ENCODE measurements at places on chromosomes 1 and 21.

- DNase-seq, result no peak
These were observed 19.2 kb upstream of the PKP1 start for GRCh38 chr1:201264072-201264471.

DNA sequence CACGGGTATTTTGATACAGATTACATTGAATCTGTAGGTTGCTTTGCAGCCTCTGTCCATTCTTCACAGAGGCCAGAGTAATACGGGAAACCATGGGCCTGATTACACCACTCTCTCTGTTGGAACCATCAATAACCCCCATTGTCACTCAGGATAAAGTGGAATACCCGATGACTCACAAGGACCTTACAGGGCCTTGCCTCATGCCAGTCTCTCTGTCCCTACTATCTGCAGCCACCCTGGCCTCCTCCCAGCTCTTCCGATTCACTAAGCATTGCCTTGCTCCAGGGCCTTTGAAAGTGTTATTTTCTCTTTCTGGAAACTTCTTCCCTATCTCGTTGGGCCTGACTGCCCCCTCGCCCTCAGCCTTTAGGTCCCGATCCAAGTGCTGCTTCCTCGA is 61.7 kb downstream of the HMGB4 start:
- DNase-seq, result no peak

- DNase-seq, result no peak
These were observed 309.9 kb upstream of the PRMT6 start for GRCh38 chr1:106746448-106747085.

DNA sequence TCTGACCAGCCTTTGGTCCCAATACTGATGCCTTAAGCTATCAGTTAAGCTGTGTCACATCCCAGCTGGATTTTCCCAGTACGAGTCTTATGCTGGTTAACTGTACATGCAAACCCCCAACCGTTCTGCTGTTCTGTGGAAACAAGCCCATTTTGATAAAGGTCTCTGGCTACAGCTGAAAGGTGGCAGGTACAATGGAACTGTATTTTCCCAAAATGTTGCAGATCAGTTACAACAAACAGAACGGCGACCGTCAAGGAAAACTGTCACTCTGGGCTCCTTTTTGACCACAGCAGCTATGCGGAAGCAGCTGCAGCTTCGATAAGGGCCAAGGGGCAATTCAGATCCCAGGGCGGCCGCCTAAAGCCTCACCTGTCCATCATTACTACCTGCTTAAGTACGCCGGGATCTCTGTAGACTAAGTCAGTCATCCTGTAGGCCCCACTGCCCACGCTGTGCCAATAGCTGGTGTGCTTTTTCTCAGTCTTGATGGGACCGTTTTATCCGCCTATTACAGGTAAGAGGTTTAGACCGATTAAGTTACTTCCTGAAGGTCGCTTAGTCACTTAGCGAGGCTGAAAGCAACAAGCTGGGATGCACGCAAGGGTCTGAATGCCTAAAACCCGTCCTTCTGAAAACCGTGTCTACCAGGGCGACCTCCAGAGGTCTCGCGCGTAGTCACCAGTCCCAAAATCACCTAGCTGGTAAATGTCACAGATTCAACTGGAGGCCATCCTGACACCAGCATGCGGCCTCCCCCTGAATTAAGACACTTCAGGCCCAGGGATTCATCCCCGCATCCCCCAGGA is 11.1 kb upstream of the RAB42 start:
- DNase-seq, result peak; percentile 21

DNA sequence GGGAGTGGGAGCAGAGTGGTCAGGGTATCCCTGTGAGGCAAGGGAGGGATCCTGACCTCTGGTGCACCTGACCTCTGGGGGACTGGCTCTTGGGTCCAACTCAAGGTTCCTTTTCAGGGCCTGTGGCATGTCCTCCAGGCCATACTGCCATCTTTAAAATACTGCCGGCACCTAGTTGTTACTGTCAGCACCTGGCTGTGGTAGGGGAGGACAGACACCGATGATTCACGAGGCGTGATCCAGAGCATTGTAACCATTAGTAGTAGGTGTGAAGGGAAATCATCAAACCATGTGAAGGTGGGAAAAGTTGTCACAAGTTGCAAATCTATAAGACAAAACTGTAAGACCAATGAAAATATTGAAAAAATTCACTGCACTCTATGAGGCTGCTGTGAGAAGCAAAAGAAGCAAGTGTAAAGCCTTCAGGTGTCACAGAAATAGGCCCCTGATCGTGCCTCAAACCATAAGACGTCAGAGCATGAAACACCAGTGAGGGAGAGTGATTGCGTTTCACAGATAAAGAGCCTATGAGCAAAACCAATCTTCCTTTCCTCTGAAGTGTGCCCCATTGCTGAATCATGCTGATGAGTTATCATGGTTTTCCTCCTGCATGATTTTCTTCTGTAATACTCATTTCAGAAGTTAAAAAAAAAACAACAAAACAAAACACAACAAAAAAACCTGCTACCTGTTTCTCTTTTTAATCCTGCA is 55.3 kb downstream of the CDC7 start:
- peak; percentile 76 for DNase-seq

DNA sequence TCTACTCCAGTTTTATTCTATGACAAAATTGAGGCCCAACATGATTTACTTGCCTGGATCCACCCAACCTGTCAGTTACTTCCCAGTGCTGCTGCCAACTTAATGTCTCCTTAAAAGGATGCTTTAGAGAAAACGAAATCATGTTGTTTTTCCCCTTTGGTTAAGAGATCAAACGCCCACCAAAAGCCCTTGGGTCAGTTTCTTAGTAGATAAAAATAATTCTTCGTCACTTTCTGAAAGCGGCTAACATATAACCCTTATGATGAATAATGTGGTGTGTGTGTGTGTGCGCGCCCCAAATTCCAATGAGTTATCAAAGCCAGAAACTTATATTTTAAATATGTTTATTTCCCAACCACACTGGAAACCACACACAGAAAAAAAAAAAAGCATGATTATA is 52.7 kb upstream of the LGALS8 start:
- no peak for DNase-seq

GRCh38 chr1:35883635-35884101 is 659 bp downstream of the AGO1 start:
- DNase-seq, result no peak

- DNase-seq, result no peak
These were observed 656.1 kb downstream of the KIF26B start for GRCh38 chr1:245810789-245811337.

DNA sequence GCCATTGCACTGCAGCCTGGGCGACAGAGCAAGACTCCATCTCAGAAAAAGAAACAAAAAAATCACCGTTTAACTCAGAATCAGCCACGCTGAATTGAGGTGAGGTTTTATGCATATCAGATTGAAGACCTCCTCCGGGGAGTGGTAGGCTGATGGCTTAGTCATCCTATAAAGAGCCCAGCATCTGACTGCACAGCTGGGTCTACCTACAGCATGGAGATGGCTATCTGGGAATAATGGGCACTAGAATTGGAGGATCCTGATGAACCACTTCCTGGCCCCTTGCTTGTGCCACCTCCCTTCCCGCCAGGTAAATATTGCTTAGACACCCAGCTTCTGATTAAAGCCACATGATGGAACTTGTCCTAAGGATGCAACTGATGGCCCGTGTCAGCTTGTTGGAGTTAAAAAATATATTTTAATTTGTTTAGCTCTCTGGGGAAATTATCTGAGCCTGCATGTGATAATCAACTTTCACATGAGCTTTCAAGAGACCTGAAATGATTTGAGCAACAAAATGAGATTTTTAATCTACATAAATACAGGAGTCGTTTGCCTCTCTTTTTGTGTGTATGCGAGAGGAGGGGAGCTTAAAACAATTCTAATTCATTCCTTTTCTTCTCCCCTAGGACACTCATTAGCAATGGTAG is 157.2 kb downstream of the KIF26B start:
- no peak for DNase-seq

- no peak for DNase-seq
These were observed 955 bp upstream of the UBE2G2 start for GRCh38 chr21:44802396-44803153.

- no peak for DNase-seq
These were observed 148.9 kb upstream of the IGSF21 start for GRCh38 chr1:17958704-17959103.

DNA sequence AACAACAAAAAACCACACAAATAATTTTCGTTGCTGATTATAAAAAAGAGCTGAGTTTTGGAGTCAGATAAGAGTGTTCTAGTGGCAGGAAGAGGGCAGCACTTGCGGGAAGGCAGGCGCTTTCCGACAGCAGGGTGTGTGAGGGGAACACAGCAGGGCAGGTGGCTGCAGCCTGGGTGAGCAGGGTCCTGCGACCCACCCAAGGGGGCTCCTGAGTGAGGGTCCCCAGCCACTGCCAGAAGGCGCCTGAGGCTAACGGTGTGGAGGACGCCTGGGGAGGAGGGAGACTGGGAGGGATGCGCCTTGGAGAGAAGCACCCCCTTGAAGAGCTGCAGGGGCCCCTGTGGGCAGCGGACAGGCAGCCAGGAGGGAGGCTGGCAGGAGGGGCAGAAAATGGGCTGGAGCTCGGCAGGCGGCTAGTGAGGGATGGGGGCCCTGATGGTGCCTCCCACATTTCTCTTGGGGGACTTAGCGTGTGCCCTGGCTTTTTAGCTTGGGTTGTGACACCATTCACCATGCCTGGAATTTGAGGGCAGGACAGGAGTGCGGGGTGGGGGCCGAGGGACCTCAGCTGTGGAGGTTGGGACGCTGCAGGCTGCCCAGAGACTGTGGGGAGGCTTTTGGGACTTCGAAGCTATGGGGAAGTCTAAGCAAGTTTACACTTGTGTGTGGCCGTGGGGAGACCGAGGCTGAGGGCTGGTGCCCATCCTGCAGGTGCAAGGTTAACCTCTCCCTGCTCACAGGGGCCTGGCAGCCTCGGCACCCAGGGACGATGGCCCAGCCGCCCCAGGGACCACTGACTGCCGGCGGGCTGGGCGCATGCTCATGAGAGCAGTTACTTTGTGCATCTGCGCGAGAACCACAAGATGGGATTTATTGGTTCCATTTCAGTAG is 111.4 kb downstream of the SIK1 start:
- no peak for DNase-seq

DNA sequence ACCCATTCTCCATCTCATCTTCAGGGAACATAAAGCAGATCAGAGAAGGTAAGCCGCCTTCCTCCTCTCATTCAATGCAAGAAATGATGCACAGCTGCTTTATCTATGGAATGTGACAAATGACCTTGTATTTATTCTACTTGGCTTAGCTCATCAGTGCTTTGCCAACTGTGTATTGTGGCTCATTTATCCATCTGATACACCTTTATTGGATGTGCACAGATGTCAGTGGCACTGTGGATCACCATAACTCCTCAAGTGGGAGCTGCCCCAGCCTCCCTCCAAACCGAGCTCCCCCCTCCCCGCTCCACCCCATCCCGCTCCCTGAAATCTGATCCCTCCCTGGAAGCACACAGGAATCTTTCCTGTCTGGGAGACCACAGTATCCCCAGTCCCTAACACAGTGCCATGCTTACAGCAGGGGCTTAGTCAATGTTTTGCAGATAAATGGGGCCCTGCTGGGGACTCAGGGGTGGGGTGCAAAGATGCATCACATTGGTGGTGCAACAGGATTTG is 156.0 kb upstream of the RAB4A start:
- DNase-seq, result no peak

DNA sequence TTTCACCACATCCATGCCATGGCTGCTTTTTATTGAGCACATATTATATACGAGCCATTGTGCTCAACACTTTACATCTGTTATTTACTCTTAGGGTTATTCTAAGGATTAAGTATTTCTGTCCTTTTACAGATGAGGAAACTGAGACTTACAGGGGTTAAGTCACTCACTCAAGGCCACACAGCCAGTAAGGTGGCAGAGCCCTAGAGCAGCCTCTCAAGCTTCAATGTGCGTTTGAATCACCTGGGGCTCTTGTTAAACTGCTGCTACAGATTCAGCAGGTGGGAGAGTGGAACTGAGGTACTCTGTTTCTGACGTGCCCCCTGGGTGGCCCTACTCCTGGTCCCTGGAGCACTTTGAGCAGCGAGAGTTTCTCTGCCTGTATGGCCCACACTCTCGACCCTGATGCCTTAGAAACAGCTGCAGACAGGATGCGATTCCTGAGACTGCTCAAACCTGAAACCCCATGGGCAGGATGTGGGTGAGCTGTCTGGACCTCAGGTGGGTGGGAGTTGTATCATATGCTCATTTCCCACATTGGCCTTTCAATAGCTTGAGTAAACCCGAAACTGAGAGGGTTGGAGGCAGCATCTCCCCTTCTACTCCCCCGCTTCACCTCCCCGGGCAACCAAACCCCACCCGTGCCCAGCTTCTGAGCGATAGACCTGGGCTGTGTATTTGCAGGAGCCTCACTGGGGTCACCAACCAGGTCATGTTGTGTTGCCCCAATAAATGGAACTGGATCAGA is 59.3 kb downstream of the MAN1C1 start:
- no peak for DNase-seq

GRCh38 chr1:239757716-239758115 is 334.0 kb upstream of the FMN2 start:
- no peak for DNase-seq

GRCh38 chr1:118961156-118961555 is 27.0 kb downstream of the TBX15 start:
- DNase-seq, result no peak

DNA sequence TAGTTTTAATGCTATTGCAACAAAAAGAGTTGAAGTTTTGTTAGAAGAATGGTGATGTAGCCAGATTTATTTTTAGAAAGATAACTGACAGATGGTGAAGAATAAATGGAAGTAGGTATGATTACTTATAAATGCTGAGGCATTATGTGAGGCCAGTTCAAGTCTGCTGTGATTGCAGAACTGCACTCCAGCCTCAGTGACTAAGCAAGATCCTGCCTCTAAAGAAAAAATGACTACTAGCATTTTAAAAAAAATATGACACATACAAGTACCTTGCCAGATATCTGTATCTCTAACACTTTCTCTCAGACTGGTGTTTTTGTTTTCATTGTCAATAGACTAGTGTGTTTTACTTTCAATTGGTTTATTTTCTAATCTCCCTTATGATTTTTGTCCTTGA is 1242.4 kb upstream of the ADGRL4 start:
- DNase-seq, result no peak

- no peak for DNase-seq
These were observed 344.0 kb downstream of the HLX start for GRCh38 chr1:221223281-221223680.

GRCh38 chr1:225981714-225982113 is 17.4 kb downstream of the SDE2 start:
- no peak for DNase-seq

DNA sequence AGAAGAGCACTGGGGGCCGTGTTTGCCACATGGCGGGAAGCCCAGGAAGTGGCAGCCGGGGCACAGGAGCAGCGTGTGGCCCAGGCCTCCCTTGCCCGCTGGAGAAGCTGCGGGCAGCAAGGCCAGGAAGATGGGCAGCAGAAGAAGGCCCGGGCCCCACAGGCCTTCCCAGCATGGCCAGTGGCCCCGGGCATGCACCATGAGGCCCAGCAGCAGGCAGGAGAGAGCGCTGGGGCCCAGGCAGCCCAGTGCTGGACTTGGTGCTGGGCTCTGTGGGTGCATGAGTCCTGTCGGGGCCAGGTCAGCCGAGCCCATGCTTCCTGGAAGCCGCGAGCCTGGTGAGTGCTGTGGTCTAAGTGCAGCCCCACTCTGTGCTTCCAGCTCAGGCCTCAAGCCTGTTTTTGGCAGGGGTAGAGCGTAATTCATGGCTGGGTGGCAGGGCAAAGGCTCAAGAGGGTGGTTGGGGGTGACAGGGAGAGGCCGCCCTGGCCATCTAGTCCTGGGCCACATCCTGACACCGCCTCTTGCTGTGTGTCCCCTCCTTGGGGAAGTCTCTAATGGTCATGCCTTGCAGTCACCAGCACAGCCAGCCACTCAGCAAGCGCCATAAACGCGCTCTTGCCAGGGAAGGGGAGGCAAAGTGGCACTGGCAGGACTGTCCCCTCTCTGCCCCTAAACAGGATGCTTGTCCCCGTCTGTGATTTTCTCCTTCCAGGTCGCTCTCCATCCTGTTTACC is 21.3 kb downstream of the MTHFR start:
- DNase-seq, result no peak

- DNase-seq, result no peak
These were observed 53.2 kb downstream of the AHCTF1 start for GRCh38 chr1:246878551-246878950.

Data from trophoblast cell (in vitro differentiated cells and primary cell).